ENCODE measurements at places on chromosomes 13 and 19.
A peak's percentile ranks its signal among the peaks of the same experiment; 100 is the strongest.

- ATAC-seq: peak; percentile 78
Observed at GRCh38 chr19:34364830-34365462, at the start of gene GPI. TSS of gene GPI (plus strand) at chr19:34365196. CDS start at chr19:34365267, 71 bp downstream.

DNA sequence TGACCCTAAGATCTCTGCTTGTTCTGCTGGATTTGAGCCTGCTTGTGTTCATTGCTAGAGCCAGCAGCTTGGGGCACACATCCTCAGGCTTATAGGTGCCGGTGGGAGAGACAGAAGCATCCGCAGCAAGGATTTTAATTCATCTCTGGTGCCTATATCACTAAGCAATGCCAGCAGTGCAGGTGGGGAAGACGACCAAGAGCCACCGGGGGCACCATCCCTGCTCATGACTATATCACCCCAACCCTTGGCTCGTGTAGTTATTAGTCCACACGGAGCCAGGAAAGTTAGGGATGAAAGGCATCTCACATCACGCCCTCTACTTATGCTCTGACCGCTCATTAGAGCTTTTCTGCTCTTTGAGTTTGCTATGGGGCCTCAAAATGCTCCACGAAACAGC is 298.2 kb downstream of the DCLK1 start:
- ATAC-seq: no peak

DNA sequence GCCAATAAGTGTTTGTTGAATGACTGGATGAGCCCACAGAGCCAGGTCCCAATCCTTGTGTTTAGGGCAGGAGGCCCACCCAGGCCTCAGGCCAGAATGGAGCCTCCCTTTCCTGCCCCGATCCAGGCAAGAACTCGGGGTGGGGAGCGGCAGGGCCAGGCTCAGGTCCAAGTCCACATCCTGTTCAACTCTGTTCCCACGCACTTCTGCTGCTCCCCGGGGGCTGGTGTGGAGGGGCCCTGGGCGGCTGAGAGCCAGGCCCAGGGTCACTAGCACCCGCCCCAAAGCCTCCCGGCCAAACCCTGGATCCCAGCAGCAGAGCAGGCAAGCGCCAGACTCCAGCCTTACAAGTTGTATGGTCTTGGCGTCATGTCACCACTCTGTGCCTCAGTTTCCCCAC is 8.0 kb downstream of the ANGPTL8 start:
- ATAC-seq: peak; percentile 14

DNA sequence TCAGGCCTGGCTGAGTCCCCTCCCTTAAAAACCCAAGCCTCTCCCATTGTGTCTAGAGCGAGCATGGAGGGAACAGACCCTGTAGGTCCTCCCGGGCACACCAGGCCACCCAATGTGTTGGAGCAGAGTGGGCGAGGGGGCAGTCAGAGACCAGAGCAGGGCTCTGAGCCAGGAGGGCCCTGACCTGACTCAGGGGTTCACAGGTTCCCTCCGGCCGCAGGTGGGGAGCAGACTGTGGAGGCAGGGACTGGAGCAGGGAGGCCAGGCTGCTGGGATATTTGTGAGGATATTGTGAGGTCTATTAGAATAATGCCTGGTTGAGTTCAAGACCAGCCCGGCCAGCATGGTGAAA is 1.6 kb upstream of the TYROBP start:
- no peak for ATAC-seq

DNA sequence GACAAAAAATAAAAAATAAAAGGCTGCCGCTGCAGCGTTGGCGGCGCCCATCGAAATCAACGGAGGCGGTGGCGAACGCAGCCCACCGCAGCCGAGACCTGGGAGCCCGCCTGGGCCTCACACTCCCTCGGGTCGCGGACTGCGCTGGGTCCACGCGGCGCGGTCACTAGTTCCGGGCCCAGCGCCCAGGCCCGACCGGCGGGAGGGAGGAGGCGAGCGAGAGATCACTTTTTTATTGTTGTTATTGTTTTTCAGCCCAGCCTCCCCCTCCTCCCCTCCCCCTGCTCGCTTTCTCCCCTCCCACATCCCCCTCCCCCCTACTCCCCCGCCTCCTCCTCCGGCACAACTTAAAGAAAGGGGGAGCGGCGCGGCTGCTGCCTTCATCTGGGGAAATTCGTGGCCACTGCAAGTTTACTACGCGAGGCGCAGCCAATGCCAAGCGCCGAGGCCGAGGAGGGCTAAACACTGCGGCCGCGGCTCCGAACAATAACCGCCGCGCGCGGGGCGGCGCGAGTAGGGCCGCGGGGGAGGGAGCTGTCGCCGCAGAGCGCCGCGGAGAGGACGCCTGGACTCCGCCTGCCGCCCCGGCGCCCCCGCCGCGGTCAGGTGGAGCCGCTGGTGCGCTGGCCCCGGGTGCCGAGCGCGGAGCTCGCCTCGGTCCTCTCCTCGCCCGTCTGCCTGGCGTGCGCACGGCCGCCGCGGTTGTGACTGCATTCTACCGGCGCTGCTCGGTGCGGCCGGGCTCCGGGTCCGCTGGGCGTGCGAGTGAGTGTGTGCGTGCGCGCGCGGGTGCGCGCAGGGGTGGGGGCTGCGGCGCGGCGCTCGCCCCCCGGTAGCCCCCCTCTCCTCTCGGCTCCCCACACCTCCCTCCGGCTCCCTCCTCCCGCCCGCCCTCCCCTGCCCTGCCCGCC is 505 bp upstream of the ZIC2 start:
- ATAC-seq: peak; percentile 24

DNA sequence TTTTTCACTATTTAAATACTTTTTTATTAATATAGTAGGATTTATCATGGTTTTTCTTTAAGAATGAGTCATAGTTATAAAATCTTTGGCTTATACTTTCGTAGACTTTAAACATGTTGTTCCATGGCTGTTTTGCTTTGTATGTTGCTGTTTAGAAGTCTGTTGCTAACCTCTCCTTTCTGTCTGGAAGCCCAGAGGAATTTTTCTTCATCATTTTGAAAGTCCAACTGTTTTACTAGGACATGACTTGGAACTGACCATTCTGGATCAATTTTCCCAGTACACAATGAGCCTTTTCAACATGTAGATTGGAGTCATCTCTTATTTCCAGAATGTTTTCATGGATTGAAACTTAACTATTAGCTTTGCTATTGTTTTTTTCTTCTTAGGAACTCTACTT is 7.9 kb downstream of the CAB39L start:
- ATAC-seq: no peak

DNA sequence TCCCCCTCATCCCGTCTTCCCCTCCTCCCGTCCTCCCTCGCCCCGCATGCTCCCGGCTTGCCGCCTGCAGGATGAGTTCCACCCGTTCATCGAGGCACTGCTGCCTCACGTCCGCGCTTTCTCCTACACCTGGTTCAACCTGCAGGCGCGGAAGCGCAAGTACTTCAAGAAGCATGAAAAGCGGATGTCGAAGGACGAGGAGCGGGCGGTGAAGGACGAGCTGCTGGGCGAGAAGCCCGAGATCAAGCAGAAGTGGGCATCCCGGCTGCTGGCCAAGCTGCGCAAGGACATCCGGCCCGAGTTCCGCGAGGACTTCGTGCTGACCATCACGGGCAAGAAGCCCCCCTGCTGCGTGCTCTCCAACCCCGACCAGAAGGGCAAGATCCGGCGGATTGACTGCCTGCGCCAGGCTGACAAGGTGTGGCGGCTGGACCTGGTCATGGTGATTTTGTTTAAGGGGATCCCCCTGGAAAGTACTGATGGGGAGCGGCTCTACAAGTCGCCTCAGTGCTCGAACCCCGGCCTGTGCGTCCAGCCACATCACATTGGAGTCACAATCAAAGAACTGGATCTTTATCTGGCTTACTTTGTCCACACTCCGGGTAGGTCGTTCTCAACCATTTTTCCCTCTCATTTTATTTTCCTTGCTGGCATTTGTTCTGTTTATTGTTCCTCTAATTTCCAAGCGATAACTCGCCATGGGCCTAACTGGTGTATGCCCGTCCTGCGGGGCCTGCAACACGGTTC is 29.8 kb downstream of the NFIX start:
- no peak for ATAC-seq

GRCh38 chr19:36136964-36137686 is 2.7 kb upstream of the CAPNS1 start:
- no peak for ATAC-seq

- ATAC-seq: peak; percentile 31
Observed at GRCh38 chr13:54029720-54030119, 1001.1 kb downstream of the OLFM4 start.

DNA sequence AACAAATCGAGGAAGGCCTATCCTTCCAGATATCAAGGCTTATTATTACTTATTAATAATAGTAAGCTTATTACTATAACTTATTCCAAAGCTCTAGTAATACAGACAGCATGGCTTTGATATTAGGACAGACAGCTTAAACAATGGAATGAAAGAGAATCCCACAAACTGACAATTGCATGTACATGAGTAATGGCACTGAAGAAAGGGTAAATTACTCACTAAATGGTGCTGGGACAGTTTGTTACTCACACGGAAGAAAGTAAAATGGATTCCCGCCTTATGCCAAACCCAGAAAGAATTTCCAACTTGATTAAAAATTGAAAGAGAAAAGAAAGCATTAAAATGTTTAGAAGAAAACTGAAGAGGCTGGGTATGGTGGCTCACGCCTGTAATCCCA is 60.3 kb downstream of the MIPEP start:
- no peak for ATAC-seq

DNA sequence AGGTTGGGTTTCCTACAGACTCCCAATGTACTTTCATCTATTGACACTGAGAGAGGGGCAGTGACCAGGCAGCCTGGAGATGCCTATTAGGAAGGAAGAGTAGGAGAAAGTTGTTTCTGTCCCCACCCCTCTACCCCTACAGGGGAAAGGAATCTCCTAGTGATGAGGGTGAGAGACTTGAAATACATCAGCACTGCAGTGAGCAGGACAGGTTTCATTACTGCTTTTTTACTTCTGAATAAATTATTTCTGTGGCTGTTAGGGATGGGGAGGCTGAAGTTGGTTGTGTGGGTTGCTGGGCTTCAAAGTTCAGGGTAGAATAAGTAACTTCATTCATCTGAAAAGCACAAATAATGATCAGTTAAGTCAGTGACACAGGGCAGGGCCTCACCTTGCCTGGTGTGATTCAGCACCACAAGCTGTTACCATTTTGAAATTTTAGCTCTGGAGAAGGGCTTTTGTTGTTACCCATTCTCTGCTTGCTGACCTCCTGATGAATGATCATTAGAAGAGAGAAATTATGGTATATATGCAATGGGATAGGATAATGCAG is 19.3 kb downstream of the CEACAM1 start:
- no peak for ATAC-seq

- no peak for ATAC-seq
Observed at GRCh38 chr19:56601375-56601774, 6.3 kb downstream of the ZNF71 start.

GRCh38 chr19:3263866-3264265 is 39.4 kb downstream of the CELF5 start:
- no peak for ATAC-seq

DNA sequence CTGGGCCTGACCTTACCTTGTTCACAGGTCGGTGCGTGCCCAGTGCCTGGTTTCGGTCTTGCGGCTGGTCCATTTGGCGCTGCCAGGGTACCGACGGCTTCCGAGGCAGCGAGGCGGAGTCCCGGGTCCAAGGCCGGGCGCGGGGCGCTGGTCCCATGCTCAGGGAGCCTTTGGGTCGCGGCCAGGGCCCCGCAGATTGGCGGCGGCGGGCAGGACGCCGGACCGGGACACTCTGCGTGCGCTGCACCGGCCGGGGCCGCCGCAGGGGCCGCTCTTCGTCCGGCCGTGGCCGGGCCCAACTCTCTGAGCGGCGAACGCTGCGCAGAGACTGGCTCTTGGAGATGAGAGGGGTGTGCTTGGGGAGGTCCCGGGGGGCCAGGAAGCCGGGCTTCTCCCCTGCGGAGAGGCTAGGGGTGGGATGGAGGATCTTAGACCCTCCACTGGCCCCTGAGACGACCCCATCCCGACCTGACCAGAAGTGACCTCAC is 3.4 kb upstream of the WIZ start:
- ATAC-seq: peak; percentile 27

GRCh38 chr13:79692846-79693245 is 211.9 kb downstream of the NDFIP2 start:
- no peak for ATAC-seq

DNA sequence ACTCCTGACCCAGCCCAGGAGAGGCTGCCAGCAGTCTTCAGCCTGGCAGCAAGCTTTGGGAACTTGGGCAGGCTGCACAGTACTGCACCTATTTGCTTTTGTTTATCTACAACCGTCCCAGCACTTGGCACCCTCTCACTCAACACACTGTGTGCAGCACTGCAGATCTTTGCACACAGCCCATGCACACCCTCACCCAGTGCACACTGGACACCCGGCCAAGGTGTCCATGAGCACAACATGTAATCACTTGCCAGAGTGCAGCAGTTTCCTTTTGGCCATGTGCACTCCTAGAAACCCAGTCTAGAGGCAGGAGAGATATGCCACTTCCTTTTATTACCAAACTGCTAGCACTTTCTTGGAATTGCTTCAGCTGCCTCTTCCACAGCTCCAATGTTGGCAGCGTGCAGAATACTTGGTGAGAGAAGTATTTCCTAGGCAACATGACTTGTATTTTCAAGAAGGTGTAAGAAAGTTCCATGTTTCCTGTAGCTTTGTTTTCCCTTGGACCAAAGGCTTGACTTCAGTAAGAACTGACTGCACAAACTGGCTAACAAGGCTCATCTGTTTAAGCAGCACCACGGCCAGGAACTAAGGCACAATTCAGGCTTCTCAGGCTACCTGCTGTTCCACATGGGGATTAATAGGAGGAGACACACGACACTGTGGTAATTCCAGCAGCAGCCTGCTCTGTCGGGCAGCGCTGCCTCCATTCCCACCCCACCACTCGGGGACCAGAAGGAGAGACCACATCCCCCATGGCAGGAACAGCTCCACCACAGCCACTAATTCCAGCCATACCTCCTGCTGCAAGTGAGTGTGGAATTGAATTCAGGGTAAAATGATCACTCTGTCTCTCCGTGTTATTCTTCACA is 15.3 kb downstream of the ATP7B start:
- ATAC-seq: peak; percentile 26

DNA sequence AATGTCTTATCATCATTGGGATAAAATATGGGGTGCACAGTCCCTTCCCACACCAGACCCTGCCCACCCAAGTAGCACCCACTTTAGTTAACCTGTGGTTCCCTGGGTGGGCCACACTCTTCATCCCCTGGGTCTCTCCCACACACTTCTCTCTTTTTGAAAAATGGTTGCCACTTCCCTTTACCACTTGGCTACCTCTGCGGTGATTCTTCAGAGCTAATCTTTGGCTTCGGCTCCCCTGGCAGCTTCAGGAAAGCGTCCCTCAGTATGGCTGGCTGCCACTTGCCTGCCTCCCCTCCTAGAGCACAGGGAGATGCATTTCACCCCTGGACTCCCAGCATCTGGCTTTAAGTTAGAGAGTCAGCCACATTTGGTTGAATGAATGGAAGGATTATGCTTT is 18.2 kb downstream of the CCNA1 start:
- ATAC-seq: no peak

GRCh38 chr13:60933638-60934037 is 482.0 kb downstream of the PCDH20 start:
- ATAC-seq: no peak

- ATAC-seq: no peak
Observed at GRCh38 chr19:50230379-50231351, 27.2 kb downstream of the MYH14 start.

- no peak for ATAC-seq
Observed at GRCh38 chr13:42984026-42984425, 8.0 kb downstream of the EPSTI1 start.
